Stomach (tissue), 19 donors: ENCODE measurements at places on chromosomes 2 and 18. TPM values are rescaled to one million over a fixed set of nuclear protein-coding genes. Genes with fewer than 3 reads are reported as not detected.

KCNK3 gene
- total RNA-seq: 22.8 TPM

HJURP gene
- total RNA-seq: 2.0 TPM

CRYBA2 gene
- not detected for total RNA-seq

- DNase-seq: no peak
These were observed 452.1 kb downstream of the TMX3 start for GRCh38 chr18:68262690-68263294.

DNA sequence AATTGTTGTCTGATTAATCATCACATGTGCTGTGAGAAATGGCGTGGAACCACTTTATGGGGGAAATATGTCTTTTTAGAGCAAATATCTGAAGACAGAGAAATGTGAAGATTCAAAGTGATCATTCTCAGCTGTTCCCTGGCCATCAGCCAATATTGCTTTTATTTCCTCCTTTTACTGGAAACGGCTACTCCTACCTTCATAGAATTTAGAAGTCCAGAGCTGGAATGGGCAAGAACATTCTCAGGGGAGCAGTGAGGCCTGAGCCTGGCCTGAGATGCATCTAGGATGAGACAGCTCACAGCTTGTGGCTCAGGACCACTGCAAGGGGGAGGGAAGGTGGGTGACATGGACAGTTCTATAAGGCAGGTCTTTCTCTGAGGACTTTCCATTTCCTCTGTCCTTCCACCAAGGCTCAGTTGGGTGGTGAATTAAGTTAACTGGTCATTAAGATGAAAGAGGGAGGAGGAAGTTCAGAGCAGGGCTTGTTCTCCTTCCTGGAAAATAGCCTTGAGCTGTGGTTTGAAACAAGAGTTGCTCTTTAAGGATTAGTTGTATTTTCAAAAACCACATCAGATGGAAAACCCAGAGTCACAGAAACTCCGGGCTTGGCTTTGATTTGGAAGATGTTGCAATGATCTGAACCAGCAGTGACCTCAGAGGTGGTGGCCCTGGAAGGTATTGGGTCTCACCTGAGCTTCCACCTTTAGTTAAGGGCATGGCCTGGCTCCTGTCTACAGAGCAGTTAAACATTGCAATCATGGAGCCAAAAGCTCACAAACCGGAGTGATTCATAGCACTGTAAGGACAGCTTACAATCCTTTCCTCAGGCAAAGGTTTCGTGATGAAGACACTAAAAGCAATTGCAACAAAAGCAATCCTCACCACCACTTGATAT, 144.3 kb downstream of the VAPA start:
- peak; percentile 77 for DNase-seq

DNA sequence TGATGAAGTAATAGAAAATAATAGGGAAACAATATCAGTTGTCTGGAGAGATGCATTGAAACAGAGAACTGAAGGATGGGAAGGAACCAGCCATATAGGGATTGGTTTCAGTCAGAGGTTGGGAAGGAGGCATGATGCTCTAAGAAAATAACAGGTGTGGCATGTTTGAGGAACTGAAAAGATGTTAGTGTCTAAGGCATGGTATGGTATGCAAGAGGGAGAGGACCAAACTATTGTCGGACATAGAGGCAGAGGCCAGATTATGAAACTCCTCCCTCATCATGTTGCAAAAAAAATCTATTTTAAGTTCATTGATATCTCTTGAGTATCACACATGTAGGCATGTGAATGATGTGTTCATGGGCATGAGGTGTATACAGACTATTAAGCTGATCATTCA, 48.9 kb upstream of the EMILIN2 start:
- DNase-seq: no peak
